Sigmoid colon (tissue), 7 donors: ENCODE measurements at places on chromosomes 11 and 22. TPM values are rescaled to one million over a fixed set of nuclear protein-coding genes. Genes with fewer than 3 reads are reported as not detected.

FGF3 gene
- not detected for total RNA-seq

GRCh38 chr22:19663821-19664355 lies 50.4 kb upstream of the SEPTIN5 start:
- no peak for DNase-seq
- no peak overlapping the region for H3K27ac ChIP-seq
- H3K4me3 ChIP-seq = no peak overlapping the region
- no peaks in the 10 kb centered on the region for H3K36me3 ChIP-seq
- peaks cover 12% of the 10 kb centered on the region for H3K4me1 ChIP-seq

DNA sequence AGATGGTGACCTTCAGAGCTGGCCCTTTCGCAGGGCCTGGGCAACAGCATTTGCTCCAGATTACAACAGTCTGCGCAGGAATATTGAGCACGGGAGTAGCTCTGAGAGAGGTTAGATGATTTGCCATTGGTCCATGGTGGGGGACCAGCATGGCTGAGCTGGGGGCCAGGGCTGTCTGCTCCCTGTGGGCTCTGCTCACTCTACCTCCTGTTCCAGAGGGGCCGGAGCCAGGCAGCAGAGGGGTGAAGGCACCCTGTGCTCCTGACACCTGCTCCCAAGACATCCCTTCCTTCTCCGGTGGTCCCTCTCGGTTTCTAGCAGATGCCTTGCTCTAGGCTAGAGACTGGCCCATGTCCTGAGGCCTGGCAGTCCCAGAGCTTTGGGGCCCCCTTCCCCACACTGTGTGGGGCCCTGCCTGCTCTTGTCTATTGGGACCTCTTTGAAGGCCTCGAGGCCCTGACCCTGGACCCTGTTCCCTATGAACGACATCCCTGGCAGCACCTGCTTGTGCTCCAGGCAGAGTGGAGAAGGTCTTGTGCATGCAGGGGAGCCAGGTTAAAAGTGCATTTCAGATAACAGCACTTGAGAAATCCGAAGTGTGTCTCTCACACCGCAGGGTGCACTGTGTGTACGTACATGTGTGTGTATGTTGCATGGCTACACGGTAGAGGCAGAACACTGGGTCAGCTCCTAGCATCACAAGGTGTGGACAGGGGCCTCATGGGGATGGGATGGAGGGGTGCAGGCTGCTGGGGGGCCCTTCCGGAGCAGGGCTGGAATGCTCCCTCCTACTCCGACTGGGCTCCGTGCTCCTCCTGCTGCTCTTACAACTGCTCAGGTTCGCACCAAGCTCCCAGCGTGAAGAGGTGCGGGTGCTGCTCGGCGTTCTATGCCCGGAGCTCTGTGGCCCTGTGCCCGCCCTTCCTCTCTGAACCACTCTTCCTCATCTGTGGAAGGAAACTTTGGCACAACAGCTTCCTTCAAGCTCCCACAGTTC lies 123.3 kb upstream of the B3GAT1 start:
- peak; percentile 56 for DNase-seq
- H3K36me3 ChIP-seq = no peaks in the 10 kb centered on the region
- no peak overlapping the region for H3K27ac ChIP-seq
- peaks cover 8% of the 10 kb centered on the region for H3K27me3 ChIP-seq
- no peak overlapping the region for H3K4me3 ChIP-seq

DNA sequence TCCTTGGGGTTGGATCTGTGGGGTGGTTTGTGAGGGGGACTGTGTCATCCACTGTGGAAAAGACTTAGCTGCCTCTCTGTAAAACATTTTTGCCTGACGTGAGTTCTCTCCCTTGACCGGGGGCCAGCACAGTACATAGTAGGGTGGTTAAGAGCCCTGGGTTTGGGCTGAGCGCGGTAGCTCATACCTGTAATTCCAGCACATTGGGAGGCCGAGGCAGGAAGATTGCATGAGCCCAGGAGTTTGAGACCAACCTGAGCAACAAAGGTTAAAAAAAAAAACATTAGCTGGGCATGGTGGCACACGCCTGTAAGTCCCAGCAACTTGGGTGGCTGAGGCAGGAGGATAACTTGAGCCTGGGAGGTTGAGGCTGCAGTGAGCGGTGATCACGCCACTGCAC lies 74.7 kb upstream of the WNT7B start:
- H3K4me1 ChIP-seq = peaks cover 82% of the 10 kb centered on the region
- no peaks in the 10 kb centered on the region for H3K36me3 ChIP-seq

DNA sequence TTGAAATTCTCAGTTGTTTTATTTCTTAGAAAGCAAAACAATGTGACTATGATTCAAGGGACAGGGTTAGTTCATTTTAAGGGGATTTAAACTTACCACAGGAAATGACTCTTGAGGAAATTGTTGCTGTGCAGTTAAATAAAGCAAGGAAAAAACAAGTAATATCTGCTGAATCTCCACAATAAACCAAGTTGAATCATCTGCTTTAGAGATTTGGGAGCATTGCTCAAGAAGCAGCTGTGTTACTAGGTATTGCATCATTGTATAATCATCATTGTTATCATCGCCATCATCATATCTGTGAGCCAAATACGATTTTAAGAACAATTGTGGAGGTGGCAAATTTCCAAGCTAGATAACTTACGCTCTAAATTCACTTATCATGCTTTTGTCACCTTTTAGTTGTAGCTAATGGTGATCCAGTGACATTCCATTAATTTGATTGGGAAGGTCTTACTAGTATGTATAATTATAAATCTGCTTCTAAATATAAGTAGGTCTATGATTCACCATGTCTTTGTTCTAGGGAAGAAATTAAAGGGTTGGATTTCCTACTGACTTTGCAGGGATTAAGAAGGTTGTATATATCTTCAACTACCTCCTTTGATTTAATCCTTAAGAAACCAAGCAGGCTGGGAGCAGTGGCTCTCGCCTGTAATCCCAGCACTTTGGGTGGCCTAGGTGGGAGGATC lies 19.9 kb downstream of the MMP10 start:
- H3K36me3 ChIP-seq = no peaks in the 10 kb centered on the region
- peaks cover 21% of the 10 kb centered on the region for H3K4me1 ChIP-seq
- H3K27ac ChIP-seq = no peak overlapping the region
- H3K4me3 ChIP-seq = no peak overlapping the region
- H3K27me3 ChIP-seq = no peaks in the 10 kb centered on the region

GRCh38 chr22:25014896-25015755 lies 62.6 kb downstream of the KIAA1671 start:
- H3K4me1 ChIP-seq = peaks cover 10% of the 10 kb centered on the region
- DNase-seq = no peak
- no peaks in the 10 kb centered on the region for H3K36me3 ChIP-seq
- H3K27ac ChIP-seq = no peak overlapping the region
- H3K4me3 ChIP-seq = no peak overlapping the region

- no peak overlapping the region for H3K27ac ChIP-seq
- H3K4me1 ChIP-seq = no peaks in the 10 kb centered on the region
- H3K4me3 ChIP-seq = no peak overlapping the region
- DNase-seq = no peak
Measured at GRCh38 chr11:114321621-114322257, 25.5 kb downstream of the NNMT start.

SLC22A9 gene
- not detected for total RNA-seq
